ENCODE measurements at places on chromosomes 6 and 20. TPM values are rescaled to one million over a fixed set of nuclear protein-coding genes. Genes with fewer than 3 reads are reported as not detected.
A peak's percentile ranks its signal among the peaks of the same experiment; 100 is the strongest.

DNA sequence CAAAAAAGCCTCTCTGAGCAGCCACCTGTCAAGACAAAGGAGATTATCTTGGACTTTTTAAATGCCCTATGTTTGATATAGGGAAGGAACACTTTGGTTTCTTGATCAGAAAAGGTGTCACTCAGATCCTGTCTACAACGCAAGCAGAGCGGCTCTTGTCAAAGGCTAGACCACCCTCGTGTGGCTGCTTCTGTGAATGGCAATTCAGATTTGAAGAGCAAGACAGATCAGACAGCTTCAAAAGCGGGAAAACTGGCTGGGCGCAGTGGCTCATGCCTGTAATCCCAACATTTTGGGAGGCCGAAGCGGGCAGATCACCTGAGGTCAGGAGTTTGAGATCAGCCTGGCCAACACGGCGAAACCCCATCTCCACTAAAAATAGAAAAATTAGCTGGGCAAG is 10.1 kb upstream of the NXT1 start:
- peak; percentile 79 for DNase-seq

- no peak for DNase-seq
These were observed 10.0 kb downstream of the SNX5 start for GRCh38 chr20:17958373-17959256.

GRCh38 chr6:121925534-121926255 is 473.8 kb upstream of the HSF2 start:
- no peak for DNase-seq

The SLC22A16 gene
- 0.20 TPM for polyA plus RNA-seq

DNA sequence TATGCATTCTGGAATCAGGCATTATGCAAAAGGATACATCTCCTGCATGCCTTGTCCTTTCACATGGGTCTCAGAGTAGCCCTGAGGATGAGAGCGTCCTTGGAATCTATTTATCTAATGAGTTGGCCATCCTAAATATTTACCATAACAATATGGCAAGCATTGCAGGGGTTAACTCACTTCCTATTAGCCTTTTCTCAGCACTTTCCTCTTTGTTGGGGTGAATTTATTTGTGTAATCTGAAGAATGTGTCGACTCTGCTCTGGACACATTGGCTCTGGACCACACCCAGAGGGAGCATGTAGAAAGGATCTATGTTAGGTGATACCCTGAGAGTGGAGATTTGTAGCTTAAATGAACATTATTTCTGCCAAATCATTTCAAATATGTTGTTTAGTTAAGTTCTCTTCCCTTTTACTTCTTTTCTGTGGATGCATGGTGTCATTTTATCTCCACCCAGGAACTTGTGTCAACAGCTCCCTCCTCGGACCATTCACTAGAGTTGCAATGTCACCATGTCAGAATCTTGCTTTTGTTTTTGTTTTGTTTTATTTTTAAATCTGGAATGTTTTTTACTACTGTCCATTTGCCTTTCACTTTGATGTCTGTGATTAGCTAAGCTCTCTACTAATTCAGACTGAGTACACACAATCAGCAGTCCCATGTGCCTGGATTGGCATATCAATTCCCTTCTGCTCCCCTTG is 757.0 kb upstream of the MMS22L start:
- DNase-seq, result no peak

The NKX2-2 gene
- 0.23 TPM for polyA plus RNA-seq

DNA sequence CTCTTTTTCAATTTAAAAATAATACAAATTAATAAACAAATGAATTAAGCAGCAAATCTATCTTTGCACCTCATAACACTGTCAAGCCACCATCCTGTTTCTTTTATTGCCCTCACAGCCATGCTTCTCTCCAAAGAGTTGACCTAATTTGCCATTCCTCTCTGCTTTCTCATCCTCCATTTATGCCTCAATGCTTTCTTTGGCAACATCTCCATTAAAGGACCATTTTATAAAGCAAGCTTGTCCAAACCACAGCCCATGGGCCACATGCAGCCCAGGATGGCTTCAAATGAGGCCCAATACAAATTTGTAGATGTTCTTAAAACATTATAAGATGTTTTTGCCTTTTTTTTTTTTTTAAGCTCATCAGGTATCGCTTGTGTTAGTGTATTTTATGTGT is 26.4 kb upstream of the MEI4 start:
- DNase-seq, result no peak

The ULBP2 gene
- not detected for polyA plus RNA-seq

All from sigmoid colon (tissue), 7 donors.